ENCODE measurements at places on chromosomes 4 and X.

GRCh38 chr4:21198683-21199082, 498.4 kb downstream of the PACRGL start:
- DNase-seq: no peak

GRCh38 chr4:118935819-118936218, 47.2 kb downstream of the SYNPO2 start:
- no peak for DNase-seq

DNA sequence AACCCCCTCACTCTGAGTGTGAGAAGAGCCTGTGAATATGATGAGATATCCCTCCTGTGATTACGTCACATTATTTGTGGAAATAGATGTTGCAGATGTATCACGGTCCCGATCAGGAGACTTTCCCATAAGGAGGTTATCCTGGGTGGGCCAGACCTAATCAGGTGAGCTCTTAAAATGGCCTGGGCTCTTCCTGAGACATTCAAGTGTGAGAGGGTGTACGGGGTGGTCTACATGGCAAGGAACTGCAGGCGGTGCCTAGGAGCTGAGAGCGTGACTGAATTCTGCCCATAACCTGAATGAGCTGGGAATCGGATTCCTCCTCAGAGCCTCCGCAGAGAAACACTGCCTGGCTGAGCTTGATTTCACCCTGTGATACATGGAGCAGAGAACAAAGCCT, 12.9 kb upstream of the CENPVL1 start:
- DNase-seq: no peak

DNA sequence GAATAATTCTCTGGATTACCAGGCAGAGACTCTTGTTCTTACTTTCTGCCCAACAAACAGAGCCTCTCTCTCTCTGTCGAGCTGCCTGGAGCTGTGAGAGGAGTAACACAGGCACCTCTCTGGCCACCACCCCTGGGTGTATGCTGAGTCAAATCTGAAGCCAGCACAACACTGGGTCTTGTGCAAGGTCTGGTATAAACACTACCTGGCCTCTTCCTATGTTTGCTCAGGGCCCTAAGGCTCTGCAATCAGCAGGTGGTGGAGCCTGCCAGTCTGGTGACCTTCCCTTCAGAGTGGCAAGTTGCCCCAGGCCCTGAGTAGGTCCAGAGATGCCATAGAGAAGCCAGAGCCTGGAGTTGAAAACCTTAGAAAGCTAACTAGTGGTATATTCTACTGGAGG, 139.9 kb downstream of the CPXCR1 start:
- DNase-seq: no peak

DNA sequence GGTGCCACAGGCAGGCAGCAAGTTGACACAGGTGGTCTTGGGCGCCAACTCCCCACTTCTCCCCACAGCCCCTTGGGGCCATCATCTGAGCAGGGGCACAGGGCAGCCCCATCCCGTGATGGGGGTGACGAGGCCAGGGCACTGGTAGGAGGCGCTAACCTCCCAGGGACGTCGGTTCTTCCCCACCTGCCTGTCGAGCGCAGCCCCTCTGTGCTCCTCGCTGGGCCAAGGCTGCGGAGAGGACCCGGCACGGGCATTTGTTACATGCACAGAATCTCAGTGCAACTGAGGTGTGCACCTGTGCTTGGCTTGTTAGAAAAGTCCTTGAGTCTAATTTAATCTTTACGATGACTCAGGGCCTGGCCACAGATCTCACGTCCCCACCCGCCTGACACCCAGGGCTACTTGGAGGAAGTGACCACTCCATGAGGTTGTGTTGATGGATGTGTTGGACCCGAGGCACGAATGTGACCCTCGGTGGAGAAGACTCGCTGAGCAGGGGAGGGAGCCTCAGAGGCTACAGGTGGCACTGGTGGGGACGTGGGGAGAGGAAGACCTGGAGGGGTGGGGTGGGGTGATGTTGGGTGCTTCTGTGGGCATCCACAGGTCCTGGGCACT, 3.1 kb upstream of the SH3TC1 start:
- no peak for DNase-seq

GRCh38 chrX:46130247-46130646, 415.0 kb downstream of the ZNF674 start:
- DNase-seq: no peak

GRCh38 chrX:16511796-16512776, 137.9 kb upstream of the S100G start:
- DNase-seq: no peak

GRCh38 chrX:121641560-121641959, 594.1 kb downstream of the GLUD2 start:
- no peak for DNase-seq

GRCh38 chr4:10212400-10212799, 95.8 kb upstream of the WDR1 start:
- no peak for DNase-seq

DNA sequence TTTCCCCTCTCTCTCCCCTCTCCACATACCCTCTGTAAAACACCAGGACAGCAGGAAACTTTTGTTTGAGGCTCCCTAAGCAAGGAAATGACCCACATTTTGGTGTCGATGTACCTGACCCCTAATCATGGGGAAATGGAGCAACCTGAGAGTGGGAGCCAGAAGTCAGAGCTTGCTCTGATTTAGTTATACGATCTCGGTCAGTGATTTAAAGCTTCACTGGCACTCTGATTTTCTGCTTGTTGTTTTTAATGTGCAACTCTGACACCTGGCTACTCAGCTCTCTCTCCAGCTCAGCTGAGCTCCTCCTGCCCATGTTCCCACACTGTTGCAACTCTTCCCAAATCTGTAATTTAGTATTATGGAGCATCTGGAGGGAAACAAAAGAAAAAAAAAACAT, 408.6 kb downstream of the ADAM29 start:
- DNase-seq: no peak

GRCh38 chrX:71671043-71671780, 3.9 kb downstream of the LOC101059915 start:
- peak; percentile 26 for DNase-seq

GRCh38 chrX:24676403-24677024, 17.2 kb upstream of the POLA1 start:
- DNase-seq: peak; percentile 25

- peak; percentile 21 for DNase-seq
These were observed 26.1 kb downstream of the RBM46 start for GRCh38 chr4:154807042-154807630.

DNA sequence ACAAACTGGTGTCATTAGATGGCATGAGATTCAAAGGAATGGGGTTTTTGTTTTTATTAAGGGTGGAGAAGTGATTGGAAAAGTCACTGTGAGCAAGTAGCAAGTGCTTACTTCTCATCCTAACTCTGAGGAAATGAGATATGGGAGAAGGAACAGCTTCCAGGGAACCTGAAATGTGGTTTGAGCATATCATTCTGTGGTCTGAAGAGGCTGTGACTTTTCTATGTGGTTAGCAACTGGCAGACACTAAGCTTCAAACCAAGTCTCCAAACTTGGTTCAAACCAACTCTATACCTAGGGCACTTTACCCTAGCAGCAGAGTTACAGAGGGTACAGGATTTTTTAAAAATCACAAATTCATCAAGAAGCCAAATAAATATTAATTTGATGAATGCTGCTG, 58.2 kb downstream of the DCLK2 start:
- DNase-seq: no peak

GRCh38 chr4:177313263-177313662, 3.6 kb downstream of the NEIL3 start:
- DNase-seq: no peak

- DNase-seq: peak; percentile 5
These were observed 42.2 kb downstream of the SMIM10L2A start for GRCh38 chrX:135463937-135464336.

DNA sequence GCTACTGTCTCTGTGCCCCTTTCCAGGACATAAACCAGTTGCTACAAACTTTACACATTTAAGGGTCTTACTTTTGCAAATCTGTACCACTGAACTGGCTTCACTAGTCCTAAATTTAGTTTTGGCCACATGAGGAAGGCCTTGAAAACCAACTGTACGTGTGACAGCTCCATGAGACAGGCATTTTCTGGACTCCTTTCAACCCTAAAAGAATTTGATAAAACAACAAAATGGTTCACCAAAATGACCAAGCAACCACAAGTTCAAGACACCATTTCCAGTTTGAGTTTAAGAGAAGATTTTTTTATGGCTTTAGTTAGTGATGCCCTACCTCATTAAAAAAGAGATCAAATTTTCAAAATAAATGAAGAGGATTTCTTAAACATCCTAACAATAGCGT, 246.4 kb downstream of the ZNF674 start:
- DNase-seq: no peak

GRCh38 chrX:56279863-56280262, 47.7 kb downstream of the KLF8 start:
- no peak for DNase-seq

DNA sequence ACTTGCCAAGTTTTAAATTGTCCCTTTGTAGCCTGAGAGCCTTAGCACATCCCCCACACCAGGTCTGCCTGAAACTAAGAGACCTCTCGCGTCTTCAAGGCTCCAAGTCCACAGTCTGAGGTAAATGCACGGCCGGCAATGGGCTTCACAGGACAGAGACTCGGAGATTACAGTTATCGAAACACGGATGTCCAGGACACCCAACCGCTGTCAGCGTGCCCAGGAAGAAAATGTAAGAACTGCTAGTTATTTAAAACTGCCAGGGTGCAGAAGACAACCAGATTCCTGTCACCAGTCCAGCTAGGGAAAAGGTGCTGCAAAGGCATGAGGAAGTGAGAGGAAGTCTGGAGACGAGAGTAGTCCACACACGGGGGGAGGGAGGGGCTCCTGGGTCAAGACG, 28.9 kb downstream of the ZNF827 start:
- no peak for DNase-seq

- no peak for DNase-seq
These were observed 191.5 kb upstream of the NR3C2 start for GRCh38 chr4:148633720-148634119.

DNA sequence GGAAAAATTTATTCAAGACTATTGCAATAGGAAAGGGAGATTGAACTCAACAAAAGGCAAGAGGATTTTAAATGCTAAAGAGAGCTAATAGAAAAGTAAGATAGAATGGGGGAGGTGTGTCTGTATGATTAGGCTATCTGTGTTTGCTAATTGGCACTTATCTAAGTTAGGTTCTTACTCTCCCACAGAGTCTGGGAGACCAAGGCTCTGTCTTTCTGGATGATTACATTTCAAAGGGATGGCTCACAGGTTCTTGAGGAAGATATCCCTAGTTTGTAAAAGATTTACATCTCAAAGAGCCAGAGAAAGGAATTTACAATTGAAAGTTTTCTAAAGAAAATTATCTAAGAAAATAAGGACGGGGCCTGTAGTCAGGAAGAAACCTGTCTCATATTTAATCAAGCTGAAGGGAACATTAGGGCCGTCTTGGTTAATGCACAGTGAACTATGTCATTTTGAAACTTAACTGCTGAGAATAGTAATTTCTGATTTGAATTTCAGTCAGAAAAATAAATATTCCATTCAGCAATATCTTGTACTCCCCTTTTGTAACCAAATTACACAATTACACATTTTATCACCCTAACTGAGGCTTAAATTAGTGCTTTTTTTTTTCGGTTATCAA, 75.8 kb downstream of the MAGEB10 start:
- no peak for DNase-seq

- DNase-seq: no peak
These were observed 23.9 kb downstream of the WDR1 start for GRCh38 chr4:10092481-10093270.

- no peak for DNase-seq
These were observed 19.7 kb upstream of the GPR78 start for GRCh38 chr4:8560265-8561047.

DNA sequence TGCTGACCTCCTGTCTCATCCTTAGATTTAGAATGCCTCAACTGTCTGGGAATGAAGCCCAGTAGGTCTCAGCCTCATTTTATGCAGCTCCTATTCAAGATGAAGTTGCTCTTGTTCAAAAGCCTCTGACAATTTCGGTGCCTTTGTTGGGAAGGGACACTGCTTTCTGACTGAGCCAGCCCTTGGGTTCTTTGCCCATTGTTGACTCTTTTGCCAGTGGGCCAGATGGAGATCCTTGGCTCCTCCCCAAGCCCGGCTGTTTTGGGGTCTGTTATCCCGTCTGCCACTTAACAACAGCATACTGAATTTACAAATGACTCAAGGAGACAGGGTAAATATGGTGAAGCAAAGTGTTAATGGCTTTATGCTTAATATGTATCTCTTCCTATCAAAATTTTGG, 58.3 kb upstream of the PRKX start:
- no peak for DNase-seq

DNA sequence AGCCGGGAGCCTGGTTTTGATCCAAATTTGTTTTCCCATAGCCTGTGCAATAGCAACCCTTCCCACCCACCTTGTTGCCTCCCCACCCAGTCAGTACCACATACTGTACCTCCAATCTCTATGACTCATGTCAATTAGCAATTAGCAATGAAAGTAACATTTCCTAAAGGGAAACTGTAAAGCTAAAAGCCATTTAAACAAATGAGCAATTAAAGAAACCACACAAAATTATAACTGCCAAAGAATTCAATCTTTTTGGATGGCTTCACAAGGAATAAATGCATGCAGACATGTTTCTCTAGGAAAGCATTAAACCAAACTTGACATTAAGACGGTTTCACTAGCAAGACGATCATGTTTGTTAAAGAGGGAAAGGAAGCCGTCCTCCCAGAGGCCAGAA, 169.0 kb upstream of the MAP3K15 start:
- DNase-seq: no peak

- no peak for DNase-seq
These were observed 41.5 kb upstream of the FHDC1 start for GRCh38 chr4:152894673-152895072.

DNA sequence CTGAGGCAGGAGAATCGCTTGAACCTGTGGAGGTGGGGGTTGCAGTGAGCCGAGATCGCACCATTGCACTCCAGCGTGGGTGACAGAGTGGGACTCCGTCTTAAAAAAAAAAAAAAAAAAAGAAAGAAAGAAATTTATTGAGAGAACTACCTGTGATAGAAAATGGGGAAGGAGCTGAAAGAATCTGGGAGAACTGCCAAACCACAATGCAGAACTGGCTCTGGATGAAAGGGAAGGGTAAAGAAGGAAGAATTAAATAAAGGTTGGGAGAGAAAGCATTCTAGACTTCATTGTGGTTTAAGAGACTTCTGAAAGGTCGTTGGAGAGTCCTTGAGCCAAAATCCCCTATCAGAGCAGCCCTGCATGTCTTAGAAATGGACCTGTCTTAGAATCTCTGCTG, 567.9 kb upstream of the HTR2C start:
- no peak for DNase-seq

- peak; percentile 38 for DNase-seq
These were observed 78.7 kb upstream of the DCLK2 start for GRCh38 chr4:149999485-150000074.

DNA sequence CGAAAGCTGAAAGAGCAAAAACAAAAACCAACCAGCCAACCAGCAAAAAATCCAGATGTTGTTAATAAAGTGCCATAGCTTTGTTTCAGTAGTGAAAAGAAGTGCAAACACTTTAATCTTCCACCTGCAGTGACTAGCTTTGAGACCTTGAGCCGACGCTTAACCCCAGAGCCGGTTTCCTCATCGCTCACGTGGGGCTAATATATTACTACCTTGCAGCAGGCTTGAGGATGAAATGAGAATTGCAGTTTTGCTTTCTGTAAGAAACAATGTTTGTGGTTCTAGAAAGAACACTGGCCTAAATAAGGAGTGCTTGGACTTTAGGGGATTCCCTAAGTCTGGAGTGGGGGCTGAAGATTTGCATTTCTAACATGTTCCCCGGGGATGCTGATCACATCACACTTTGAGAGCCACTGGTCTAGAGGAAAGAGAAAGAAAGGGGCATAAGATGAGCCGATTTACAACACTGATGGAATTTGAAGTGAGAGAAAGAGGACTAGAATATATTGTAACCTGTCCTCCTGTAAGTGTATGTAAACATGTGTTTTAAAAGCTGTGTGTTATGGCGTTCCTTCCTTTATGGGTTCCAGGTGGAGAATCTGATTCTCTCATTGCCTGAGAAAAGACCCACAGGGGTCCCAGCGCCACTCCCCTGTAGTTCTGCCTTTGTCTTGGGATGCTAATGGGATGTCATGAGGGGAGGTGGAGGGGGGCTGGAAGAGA, 1.4 kb downstream of the FGF2 start:
- DNase-seq: peak; percentile 78
